ENCODE measurements at places on chromosomes 16 and 17. TPM values are rescaled to one million over a fixed set of nuclear protein-coding genes. Genes with fewer than 3 reads are reported as not detected.

GRCh38 chr17:29595107-29595942, 2.4 kb downstream of the ANKRD13B start:
- no peak for DNase-seq

- DNase-seq: no peak
Measured at GRCh38 chr16:52383640-52384292, 163.2 kb downstream of the TOX3 start.

GRCh38 chr16:70438585-70438968, 323 bp downstream of the ST3GAL2 start:
- peak; percentile 50 for DNase-seq

DNA sequence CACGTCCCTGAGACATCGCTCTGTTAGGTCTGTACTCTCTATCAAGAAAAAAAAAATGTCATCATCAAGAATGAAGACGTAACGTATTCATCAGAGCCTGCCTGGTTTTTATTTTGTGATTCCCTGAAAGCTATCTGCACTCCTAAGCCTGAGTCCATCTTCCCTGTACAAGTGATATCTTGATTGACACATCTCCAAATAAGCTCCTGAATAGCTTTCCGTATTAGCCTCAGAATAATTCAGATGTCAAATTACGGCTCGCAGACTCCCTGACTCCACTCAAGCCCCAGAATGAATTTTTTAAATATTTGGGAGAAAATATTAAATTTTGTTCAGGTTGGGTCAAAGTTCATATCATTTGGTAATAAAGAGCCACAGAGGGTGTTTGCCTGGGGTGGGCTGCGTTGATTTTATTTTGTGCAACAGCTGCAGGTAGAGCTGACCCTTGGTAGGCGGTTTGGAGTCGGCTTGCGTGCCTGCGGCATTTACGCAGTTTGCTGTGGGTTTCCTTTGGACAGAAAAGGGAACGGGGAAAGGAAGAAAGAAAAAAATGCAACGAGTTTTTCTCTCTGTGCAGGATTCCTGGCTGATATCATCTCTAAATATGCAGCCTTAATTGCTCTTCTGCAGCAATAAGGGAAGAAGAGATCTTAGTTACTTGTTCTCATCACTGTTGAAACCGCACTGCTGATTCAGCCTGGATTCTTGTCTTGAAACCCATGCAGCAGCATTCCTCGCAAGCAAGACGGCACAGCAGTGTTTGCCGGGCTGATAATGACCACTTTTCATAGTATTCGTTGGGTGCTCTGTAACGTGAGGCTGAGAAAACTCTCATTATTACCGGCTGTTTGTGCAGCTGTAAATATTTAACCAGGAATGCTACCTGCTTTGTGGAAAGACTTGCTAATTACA, 114.7 kb downstream of the IRX3 start:
- DNase-seq: peak; percentile 75

The STH gene
- polyA plus RNA-seq: not detected

DNA sequence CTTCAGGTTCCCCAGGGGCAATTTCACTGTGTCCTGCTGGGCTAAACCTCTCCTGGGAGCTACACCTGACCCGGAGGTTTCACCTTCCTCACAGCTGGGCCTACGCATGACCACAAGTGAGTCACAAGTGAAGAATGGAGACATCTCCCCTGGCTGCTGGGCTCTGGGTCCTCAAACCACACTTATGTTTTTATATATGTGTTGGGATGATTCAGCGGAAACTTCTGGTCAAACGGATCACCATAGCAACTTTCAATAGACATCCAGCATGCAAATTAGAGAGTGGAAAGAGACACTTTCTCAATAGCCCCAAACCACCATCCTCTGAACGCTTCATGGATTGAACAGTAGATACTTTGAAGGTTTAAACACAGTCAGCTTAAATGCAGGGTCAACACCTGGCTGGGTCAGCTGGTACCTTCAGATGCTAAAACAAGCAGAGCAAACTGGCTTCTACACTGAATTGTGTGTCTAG, 28.0 kb upstream of the MAF start:
- DNase-seq: no peak

The SRCIN1 gene
- polyA plus RNA-seq: 42.9 TPM

The KRTAP4-5 gene
- polyA plus RNA-seq: not detected

DNA sequence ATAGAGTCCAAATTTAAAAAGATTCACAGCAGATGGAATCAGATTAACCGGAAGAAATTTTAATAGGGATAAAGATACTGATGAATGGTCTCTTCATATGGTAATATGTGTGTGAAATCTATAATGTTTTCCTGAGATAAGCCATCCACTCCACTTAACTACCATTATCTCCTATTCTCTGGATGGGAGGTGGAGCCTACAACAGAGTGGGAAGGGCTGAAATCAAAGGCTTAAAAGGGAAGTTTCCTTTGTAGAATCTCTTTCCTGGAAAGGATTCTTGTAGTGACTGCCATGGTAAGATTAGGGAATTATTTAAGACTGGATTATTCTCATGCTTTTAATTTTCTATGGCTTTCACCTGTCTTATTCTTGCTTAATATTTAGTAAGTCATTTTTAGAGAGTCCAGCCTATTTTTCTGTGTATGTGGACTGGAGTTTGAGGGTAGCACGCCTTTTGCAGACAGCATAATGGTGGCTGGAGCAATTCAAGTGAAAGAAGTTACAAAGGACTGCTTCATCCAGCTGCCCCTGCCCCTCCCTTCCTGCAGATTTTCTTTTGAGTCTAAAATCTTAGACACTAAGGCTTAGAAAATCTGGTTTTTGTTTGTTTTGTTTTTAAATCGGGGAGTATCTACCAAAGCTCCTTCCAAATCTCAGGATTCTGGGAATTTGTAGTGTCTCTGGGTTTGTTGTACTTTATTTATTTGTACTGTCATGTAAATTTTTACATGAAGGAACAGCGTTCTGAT, 26.5 kb downstream of the KAT7 start:
- peak; percentile 37 for DNase-seq

GRCh38 chr17:74454197-74455024, 12.0 kb upstream of the CD300A start:
- DNase-seq: peak; percentile 86

- no peak for DNase-seq
Measured at GRCh38 chr17:29384901-29385300, 5.3 kb upstream of the TAOK1 start.

The C16orf96 gene
- polyA plus RNA-seq: 0.90 TPM

- no peak for DNase-seq
Measured at GRCh38 chr17:7559320-7560171, 996 bp downstream of the TNFSF13 start.

DNA sequence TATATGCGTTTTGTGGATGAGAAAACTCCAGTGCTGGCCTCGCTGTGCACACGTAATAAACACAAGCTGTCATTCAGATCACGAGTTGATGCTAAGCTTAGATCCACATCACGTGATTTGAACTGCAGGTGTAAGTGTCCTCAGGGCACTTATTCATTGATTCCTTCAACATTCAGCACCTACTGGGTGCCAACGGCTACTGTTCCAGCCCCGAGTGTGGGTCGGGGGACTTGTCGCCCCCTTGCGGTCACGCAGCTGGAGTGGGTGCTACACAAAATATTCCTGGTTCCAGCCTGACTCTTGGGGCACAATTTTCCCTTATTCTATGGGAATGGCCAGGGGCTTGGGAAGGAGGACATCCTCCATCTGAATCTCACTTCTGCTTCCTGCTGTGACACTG, 29.9 kb upstream of the GINS2 start:
- no peak for DNase-seq

The TBC1D3 gene
- not detected for polyA plus RNA-seq

The CRYBA1 gene
- polyA plus RNA-seq: not detected

The SPN gene
- polyA plus RNA-seq: 0.37 TPM

The GUCY2D gene
- polyA plus RNA-seq: not detected

All from brain (organoid and tissue), 16 donors.